ENCODE measurements at places on chromosomes 3 and 15.
A peak's percentile ranks its signal among the peaks of the same experiment; 100 is the strongest.

- no peak for DNase-seq
Observed at GRCh38 chr3:106305882-106306435, 437.1 kb upstream of the CBLB start.

GRCh38 chr3:195104340-195104739 is 166.6 kb downstream of the XXYLT1 start:
- no peak for DNase-seq

DNA sequence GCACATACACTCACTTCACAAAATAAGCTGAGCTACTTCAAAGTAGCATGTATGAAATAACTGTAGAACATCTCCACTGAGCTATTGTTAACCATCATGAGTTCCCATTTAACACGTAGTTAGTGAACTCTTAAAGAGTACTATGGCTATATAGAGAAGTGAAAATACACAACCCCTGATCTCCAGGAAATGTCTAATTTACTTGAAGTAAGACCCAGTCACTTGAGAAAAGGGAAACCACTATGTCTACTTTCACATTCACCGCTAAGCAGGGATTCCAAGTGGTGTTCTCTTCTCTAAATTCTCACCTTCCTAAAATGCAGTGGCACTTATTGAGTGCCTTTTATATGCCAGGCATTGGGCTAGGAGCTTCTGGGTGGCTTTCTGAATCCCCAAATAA is 35.0 kb upstream of the COLQ start:
- DNase-seq: no peak

DNA sequence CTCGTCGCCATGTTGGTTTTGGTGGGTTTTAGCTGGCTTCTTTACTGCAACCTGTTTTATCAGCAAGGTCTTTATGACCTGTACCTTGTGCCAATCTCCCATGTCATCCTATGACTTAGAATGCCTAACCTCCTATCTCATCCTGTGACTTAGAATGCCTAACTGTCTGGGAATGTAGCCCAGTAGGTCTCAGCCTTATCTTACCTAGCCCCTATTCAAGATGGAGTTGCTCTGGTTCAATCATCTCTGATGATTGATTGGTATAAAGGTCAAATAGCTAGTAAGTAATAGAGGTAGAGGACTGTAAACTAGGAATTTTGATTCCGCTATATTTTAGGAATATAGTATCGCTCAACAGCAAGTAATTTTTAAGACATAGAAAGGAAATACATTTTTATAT is 1.3 kb upstream of the ACKR2 start:
- no peak for DNase-seq

GRCh38 chr15:49137861-49138260 is 17.5 kb downstream of the COPS2 start:
- no peak for DNase-seq

GRCh38 chr15:67126551-67127330 is 61.3 kb downstream of the SMAD3 start:
- DNase-seq: no peak

- DNase-seq: no peak
Observed at GRCh38 chr15:96054621-96055020, 275.9 kb upstream of the NR2F2 start.

GRCh38 chr3:71062952-71063772 is 520.4 kb downstream of the FOXP1 start:
- no peak for DNase-seq

GRCh38 chr3:158790901-158791589 is 10.8 kb upstream of the MFSD1 start:
- DNase-seq: peak; percentile 60

- no peak for DNase-seq
Observed at GRCh38 chr3:187587076-187587475, 83.1 kb downstream of the SST start.

GRCh38 chr3:194072097-194072428 is 63.9 kb upstream of the HES1 start:
- DNase-seq: no peak

- DNase-seq: no peak
Observed at GRCh38 chr15:70857562-70858285, 3.8 kb upstream of the LARP6 start.

- DNase-seq: no peak
Observed at GRCh38 chr3:27392950-27393679, 23.9 kb upstream of the NEK10 start.

- no peak for DNase-seq
Observed at GRCh38 chr15:99593070-99593469, 27.3 kb downstream of the MEF2A start.

DNA sequence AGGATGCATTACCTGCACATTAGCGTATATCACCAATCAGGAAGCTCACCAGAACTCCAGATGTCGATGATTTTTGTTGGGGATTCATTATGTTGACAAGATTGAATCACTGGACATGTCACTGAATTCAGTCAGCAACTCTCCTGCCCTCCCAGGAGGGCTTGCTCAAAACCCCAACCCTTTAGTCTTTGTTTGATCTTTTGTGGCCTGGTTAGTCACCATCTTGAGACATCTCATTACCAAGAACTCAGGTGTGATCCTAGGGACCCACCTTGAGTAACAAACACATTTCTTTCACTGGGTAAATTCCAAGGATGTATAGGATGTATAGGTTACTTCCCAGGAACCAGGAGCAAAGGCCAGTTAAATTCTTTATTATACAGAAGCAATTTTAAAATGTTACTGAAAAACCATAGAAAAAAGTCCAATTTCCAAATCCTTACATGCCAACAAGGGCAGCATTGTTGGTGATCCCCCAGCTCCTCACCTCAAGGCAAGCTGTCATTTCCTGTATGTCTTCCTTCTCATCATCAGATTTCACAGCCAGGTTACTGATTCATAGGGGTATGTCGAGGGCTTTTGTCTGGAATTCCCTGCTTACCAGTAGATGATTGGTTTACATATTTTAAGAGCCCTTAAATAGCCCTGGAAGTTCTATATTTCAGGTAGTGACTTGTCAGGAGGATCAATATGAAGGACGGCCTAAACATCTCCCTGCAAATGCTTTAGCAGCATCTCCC is 11.7 kb downstream of the SNRPN start:
- no peak for DNase-seq

DNA sequence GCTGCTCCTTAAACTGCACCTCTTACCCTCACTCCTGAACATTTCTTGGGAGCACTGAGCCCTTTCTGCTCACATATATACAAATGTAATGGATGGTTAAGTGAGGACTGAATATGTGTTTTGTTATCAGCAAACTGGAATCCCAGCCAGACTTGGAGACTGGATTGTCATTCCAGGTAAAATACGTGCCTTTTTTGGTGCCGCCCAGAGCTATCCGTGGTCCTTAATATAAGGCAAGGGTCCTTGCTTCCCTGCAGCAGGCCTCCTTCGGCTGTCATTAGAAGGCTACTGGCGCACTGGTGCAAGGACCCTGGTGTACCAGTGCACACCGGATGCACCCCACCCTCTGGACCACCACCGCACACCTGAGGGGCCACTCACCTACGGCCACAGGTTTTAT is 1.1 kb upstream of the GABRB3 start:
- DNase-seq: no peak

DNA sequence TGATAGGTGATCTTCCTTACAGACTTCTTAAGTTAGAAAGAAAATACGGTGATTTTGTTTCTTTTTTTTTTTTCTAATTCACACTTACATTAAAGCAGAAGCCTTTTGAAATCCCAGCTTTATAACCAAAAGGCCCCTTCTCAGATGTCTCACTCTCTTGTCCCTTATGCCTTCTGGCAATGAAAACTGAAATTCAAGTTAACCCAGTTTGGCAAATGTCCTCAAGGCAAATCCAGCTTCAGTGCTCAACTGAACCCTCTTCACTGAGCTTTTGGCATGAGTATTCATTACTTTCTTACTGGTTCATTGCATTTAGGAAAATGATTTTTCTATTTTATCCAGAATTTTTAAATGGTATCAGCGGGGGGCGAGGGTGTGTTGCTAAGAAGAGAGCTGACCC is 17.0 kb downstream of the PLCH1 start:
- DNase-seq: no peak

DNA sequence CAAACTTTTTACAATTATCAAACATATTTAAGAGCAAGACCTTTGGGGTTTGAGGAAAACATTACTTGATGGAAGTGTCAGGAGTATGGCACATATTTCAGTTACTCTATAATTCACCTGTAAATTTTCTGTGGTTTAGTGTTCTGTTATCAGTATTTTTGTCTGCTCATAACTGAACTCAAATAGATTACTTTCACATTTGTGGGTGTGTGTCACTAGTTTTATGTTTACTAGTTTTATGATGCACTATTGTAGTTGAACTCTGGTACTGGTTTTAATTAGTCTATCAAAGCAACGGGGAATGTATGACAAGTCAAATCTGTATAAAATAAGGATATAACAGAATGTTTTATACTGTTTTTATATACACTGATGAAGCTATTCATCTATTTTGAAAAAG is 27.2 kb downstream of the OXSM start:
- no peak for DNase-seq

- no peak for DNase-seq
Observed at GRCh38 chr3:129116482-129116946, 5.1 kb downstream of the RAB43 start.

DNA sequence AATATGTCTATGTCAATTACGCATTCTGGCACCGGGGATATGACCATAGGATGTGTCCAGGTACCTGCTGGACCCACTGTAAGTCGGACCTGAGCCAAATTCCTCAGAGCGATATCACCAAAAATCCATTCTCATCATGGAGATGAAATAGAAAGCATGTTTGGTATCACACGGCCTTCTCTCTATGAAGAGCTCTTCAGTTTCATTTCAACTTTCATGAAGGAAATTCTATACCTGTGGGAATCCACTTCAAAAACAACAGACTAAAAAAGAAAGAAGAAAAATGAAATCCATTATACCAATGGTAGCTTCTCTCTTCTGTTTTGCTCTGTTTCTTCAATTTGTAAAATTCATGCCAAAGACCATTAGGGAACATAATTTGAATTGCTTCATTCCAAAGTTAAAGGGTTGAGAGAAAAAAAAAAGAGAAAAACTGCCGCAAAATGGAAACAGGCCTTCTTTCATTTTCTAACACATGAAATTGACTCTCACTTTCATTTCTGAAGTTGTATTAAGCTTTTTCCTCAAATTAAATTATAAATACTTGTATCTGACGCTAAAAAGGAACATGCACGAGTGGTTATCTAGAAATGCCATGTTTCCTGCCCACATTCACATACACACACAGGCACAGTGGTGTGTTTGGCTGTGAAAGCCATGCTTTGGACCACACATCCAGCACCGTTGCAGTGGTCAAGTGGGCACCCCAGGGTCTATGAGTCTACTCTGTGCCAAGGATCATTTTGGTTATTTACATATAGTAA is 46.9 kb upstream of the DIPK2A start:
- DNase-seq: no peak

DNA sequence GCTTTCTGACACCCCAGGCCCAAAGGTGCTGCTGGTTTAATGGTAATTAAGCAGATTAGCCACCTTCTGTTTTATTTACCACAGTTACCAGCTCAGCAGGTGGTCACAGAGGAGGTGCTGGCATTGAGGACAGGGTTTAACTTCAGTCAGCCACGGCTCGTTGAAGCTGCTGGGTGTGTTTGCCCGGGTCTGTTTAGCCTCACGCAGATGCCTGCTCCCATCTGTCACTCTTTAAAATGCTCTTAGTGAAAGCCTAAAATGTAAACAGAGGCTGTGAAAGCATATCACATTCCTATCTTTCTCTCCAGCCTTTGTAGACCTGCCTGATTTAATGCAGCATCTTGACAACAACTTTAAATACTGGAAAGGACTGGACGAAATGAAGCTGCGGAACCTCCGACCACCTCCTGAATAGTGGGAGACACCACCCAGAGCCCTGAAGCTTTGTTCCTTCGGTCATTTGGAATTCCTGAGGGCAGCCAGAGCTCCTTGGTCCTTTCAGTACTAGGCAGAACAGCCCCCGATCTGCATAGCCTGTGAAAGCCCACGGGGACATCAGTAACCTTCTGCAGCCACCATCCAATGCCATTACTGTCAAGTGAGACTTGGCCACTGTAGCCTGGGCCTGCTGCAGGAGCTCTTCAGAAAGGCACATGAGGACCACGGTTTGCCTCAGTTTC is 156.0 kb downstream of the PDE8A start:
- DNase-seq: no peak

- no peak for DNase-seq
Observed at GRCh38 chr15:97479957-97480356, 480.5 kb upstream of the ARRDC4 start.

DNA sequence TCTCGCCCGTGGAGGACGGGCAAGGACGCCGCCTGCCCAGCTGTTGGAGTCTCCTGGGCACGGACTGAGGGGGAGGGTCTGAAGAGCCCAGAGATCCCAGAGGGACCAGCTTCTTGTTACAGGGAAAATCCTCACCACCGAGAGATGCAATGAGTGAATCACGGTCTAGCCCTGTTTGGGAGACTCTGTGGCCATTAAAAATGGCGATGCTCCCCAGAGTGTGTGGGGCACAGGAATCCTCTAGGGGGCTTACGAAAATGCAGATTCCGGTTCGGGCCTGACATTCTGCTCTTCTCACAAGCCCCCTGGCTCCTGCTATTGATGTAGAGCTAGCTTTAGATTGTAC is 35.5 kb upstream of the EPHB3 start:
- DNase-seq: no peak

GRCh38 chr3:58659051-58659675 is 7.4 kb downstream of the FAM3D start:
- DNase-seq: peak; percentile 8

DNA sequence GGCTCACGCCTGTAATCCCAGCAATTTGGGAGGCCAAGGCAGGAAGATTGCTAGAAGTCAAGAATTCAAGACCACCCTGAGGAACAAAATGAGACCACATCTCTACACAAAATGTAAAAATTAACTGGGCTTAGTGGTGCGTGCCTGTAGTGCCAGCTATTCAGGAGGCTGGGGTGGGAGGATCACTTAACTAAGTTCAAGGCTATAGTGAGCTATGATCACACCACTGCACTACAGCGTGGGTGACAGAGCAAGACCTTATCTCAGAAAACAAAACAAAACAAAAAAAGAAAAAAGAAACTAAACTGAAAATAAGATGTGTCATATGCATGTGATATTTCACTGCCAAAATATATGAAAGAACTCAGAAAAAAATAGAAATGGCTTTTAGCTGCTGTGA is 243.3 kb upstream of the CCDC54 start:
- no peak for DNase-seq
